ENCODE measurements at places on chromosomes 3 and 15. TPM values are rescaled to one million over a fixed set of nuclear protein-coding genes. Genes with fewer than 3 reads are reported as not detected.
A peak's percentile ranks its signal among the peaks of the same experiment; 100 is the strongest.

DNA sequence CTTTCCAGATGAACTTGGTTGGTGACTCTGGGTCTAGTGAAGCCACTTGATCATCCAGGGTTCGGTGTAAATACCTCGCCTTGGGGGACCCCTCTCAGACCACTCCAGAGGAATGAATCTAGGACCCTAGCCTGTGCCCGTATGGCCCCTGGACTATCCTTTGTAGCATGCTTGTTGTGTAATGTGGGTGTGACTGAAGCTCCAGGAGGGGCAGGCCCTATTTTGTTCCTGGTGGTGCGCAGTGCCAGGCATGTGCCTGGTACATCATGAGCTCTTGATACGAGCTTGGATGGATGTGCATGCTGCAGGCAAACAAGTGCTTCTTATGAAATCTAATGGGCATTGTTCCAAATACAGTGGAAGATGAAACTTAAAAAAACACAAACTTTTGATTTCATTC, 82.8 kb downstream of the EBLN2 start:
- no peak overlapping the region for H3K27ac ChIP-seq
- no peak overlapping the region for H3K4me3 ChIP-seq
- no peak for DNase-seq
- H3K36me3 ChIP-seq, result no peaks in the 10 kb centered on the region
- no peaks in the 10 kb centered on the region for H3K4me1 ChIP-seq

DNA sequence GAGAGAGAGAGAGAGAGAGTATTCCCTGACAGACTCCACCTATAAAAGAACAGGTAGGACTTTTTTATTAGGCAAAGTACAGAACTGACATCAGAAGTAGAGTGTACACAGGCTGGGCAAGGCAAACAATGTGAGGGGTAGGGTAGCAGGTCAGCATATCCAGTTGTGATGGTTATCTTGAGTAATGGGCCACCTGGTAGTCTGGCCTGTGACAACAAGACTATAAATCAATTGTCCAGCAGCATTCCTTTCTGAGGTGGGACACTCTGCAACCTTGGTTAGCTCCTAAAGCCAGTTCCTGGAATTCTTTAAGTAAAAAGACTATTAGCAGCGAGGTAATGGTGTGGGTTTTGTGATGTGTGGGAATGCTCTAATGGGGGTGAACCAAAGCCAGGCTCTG, 14.9 kb upstream of the TMCC1 start:
- no peak for DNase-seq
- no peaks in the 10 kb centered on the region for H3K4me1 ChIP-seq
- H3K27ac ChIP-seq, result no peak overlapping the region
- H3K4me3 ChIP-seq, result no peak overlapping the region

DNA sequence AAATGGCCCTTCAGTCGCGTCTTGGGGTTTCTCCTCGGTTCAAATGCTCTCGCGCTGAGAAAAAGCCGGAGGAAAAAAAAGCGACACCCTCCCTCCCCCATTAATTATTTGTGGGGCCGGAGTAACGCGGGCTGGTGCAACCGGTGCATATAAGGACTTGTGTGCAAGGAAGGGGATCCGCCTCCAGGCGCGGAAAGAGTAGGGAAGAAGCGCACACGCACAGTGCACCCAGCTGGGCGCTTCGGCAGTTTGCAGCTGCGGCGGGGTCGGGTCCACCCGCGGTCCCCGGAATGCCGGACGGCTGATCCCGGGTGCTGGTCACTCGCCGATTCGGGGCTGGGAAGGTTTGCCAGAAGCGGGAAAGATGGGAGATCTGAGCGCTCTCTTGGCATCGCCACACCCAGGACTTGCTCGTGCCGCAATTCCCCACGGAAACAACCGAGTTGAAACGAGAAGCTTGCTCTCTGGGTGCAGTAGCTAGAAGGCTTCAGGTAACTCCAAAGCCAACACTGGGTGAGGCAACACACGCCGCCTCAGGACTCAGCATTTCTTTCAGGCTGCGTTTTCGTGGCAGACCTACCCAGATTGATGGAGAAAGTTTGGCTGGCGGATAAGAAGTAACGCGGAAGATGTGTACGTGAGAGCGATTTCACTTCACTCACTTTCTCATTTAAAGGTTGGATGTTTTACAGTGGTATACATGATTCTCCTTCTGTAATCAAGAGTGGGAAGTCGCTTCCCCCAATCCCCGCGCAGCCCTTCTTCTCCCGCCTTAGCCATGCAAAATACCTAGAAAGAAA, 720 bp upstream of the TNIK start:
- peak; percentile 56 for DNase-seq
- peak overlapping the region; percentile 72 for H3K4me3 ChIP-seq
- no peaks in the 10 kb centered on the region for H3K36me3 ChIP-seq

DNA sequence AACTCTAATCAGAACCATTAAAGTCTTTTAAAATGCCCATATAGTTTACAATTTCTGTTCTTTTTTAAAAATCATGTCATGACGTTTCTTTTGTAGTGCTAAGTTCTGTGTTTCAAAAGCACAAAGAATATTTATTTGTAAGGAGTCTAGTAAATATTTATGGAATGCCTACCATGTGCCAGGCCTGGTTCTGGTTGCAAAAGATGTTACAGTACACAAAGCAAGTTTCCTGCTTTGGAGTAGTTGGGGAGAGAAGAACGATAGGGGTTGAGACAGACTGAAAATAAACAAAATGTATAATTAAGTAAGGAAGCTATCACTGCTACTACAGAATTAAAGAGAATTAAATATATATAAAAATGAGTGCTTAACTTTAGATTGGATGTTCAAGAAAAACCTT, 86.8 kb upstream of the CMSS1 start:
- H3K27me3 ChIP-seq, result no peaks in the 10 kb centered on the region
- H3K27ac ChIP-seq, result no peak overlapping the region
- no peaks in the 10 kb centered on the region for H3K36me3 ChIP-seq
- no peaks in the 10 kb centered on the region for H3K4me1 ChIP-seq
- no peak overlapping the region for H3K4me3 ChIP-seq
- DNase-seq, result no peak

DNA sequence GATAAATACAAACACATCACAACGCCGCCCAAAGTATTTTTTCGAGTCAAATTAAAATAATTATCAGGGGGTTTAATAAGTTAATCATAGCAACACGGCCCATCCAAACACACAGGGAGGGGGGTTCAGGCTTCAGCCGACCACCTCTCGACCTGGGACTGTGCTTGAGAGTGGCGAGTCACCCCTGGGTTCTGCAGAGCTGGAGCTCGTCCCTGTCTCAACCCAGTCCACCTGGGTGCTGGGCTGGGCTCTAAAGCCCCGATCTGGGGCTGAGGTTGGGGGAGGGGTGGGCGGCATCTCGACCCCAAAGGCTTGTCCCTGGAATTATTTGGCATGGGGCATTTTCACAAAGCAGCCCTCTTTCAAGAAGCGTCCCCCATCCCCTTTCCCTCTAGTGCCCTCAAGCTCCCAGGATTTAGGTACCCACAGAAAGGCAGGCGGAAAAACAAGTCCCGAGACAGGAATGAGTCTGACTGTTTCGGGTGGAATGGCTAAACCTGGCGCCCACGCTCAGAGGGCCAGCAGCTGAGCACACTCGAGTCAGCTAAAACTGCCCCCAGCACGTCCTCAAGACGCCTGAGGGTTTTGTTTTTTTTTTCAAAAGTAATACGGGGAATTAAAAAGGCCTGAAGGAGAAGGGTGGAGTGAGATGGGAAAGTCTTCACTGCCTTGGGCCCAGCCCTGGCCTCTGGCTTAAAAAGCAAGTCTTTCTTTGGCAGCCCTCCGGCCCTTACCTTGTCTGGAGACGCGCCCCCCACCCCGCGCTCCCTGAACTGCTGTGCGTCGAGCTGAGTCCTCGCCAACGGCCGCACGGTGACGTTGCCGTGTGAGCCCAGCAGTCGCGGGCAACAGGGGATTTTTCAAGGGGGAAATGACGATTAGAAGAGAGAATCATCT, 32.5 kb downstream of the NR2F2 start:
- DNase-seq, result no peak
- no peak overlapping the region for H3K4me3 ChIP-seq
- H3K27me3 ChIP-seq, result peaks cover 60% of the 10 kb centered on the region
- H3K4me1 ChIP-seq, result peaks cover 8% of the 10 kb centered on the region

GRCh38 chr3:138547342-138547975, 46.6 kb downstream of the CEP70 start:
- H3K27me3 ChIP-seq, result no peaks in the 10 kb centered on the region
- no peak for DNase-seq
- no peak overlapping the region for H3K4me3 ChIP-seq

- peaks cover 14% of the 10 kb centered on the region for H3K36me3 ChIP-seq
- no peaks in the 10 kb centered on the region for H3K27me3 ChIP-seq
- H3K4me3 ChIP-seq, result no peak overlapping the region
- no peaks in the 10 kb centered on the region for H3K4me1 ChIP-seq
- no peak overlapping the region for H3K27ac ChIP-seq
Observed at GRCh38 chr15:72732516-72732915, 46.5 kb downstream of the BBS4 start.

- no peak overlapping the region for H3K27ac ChIP-seq
- H3K4me1 ChIP-seq, result peaks cover 26% of the 10 kb centered on the region
- DNase-seq, result no peak
- no peaks in the 10 kb centered on the region for H3K27me3 ChIP-seq
Observed at GRCh38 chr3:14126887-14127505, 2.1 kb downstream of the TMEM43 start.

DNA sequence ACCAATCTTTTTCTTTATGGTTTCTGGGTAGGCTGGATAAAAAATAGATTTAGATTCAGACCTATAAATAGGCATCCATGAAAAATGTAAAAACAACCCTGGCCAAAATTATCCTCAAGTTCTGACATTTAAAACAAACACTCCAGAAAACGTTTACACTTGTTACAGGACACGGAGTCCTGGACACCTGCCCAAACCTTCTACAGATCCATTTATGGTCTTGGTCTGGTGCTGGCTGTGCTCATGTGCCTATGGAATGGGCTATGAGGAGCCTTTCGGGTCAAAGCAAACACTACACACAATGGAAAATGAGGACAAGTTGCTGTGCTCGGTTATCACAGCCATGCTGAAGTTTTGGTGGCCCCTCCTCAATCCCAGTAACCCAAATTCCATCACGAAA, 108.1 kb downstream of the PDZRN3 start:
- H3K4me1 ChIP-seq, result no peaks in the 10 kb centered on the region
- H3K4me3 ChIP-seq, result no peak overlapping the region
- no peaks in the 10 kb centered on the region for H3K27me3 ChIP-seq
- peak; percentile 18 for DNase-seq
- no peak overlapping the region for H3K27ac ChIP-seq
- no peaks in the 10 kb centered on the region for H3K36me3 ChIP-seq

GRCh38 chr3:105065895-105066839, 300.5 kb upstream of the ALCAM start:
- no peak overlapping the region for H3K27ac ChIP-seq
- H3K27me3 ChIP-seq, result no peaks in the 10 kb centered on the region
- no peak for DNase-seq
- no peaks in the 10 kb centered on the region for H3K4me1 ChIP-seq
- H3K36me3 ChIP-seq, result no peaks in the 10 kb centered on the region
- H3K4me3 ChIP-seq, result no peak overlapping the region

GRCh38 chr15:69298354-69298696, 387 bp upstream of the PAQR5 start:
- H3K4me3 ChIP-seq, result no peak overlapping the region
- H3K27ac ChIP-seq, result no peak overlapping the region
- no peaks in the 10 kb centered on the region for H3K27me3 ChIP-seq
- H3K36me3 ChIP-seq, result no peaks in the 10 kb centered on the region
- DNase-seq, result no peak
- peaks cover 8% of the 10 kb centered on the region for H3K4me1 ChIP-seq

- H3K27me3 ChIP-seq, result no peaks in the 10 kb centered on the region
- H3K36me3 ChIP-seq, result no peaks in the 10 kb centered on the region
- H3K4me3 ChIP-seq, result no peak overlapping the region
- no peak overlapping the region for H3K27ac ChIP-seq
- DNase-seq, result no peak
Observed at GRCh38 chr3:82143661-82144412, 382.4 kb upstream of the GBE1 start.

DNA sequence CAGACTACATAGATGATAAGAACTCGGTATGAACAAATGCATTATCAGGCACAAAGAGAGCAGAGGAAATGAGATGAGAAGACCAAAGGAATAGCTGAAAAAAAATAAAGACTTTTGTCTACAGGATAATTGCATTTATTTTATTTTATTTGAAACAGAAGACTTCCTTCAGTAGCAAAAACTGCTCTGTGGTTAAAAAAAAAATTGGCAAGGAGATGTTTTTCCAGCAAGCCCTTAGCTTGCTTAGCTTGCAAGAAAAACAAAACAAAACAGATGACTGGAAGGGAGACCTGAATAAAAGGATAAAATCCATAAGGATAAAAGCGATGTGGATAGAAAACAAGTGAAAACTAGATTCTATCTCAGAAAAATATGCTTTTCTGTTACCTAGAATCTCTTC, 9.1 kb upstream of the PPM1L start:
- H3K4me1 ChIP-seq, result peaks cover 15% of the 10 kb centered on the region
- H3K27ac ChIP-seq, result no peak overlapping the region
- no peak overlapping the region for H3K4me3 ChIP-seq
- no peak for DNase-seq
- no peaks in the 10 kb centered on the region for H3K36me3 ChIP-seq

DNA sequence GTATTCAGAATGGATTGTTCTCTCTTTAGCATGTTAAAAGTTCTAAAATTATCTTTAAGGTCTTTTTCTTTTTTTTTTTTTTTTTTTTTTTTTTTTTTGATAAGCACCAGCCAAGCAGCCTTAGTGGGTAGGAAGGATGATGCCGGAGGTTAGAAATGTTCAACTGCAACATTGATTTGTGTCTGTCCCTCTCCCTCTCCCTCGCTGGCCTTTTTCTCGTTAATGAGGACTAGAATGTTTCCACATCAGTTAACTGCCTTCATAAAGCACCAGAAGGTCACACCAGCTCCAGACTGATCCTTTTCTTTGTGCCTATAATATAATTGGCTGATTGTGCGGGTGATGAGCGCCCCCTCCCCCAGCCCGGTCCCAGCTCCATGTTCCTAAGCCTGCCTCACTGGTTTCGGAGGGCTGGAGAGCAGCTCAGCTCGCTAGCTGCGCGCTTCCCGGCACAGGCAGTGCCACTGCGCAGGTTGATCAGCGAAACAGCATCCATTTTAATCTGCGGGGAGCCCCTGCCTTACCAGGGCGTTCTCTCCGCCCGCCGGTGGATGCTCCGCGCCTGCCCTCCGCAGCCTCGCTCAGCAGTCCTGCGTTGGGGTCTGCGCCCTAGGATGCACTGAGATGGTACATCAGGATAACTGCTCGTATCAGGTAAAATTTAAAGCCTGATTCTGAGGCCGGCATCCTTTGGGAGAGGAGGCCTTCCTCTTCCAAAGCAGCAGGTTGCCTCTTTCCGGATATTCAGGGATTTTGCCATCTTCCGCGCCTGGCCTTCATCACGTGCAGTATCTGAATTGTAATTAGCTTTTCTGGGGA, 148.9 kb upstream of the IL12A start:
- no peaks in the 10 kb centered on the region for H3K27me3 ChIP-seq
- DNase-seq, result peak; percentile 37
- H3K27ac ChIP-seq, result no peak within 1 kb of the TSS

CCR8 gene
- total RNA-seq, result not detected

MAP1A gene
- total RNA-seq, result 12.4 TPM

GPR171 gene
- total RNA-seq, result 2.9 TPM

TMEM207 gene
- total RNA-seq, result not detected

CCR5 gene
- 0.56 TPM for total RNA-seq

ISL2 gene
- not detected for total RNA-seq

RBPMS2 gene
- 3.5 TPM for total RNA-seq

MYH15 gene
- total RNA-seq, result 0.08 TPM

SCAMP2 gene
- 129 TPM for total RNA-seq

WDR93 gene
- 2.3 TPM for total RNA-seq

All from thyroid gland (tissue), 4 donors.